ENCODE measurements at places on chromosomes 13 and 19.

- DNase-seq: peak; percentile 92
These were observed at the start of gene PDE4A for GRCh38 chr19:10420444-10421239. TSS of gene PDE4A (plus strand) at chr19:10420538. CDS start at chr19:10420765, 227 bp downstream.

DNA sequence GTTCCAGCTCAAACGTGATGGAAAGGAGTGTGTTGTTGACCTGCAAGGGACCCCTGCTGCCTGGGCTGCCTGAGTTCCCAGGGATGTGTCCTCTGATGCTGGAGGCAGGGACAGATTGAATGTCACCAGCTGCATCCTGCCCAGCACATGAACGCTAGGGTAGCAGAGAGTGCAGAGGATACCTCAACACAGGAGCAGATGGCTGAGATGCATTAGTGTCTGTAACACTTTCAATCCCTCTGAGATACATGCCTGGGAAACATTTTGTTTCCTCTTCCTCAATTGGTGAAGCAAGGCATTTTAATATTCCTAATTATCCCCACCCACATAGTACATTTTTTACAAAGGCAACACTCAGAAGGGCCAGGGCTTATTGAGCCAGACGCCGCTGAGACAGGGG lies 106.4 kb upstream of the UBL3 start:
- no peak for DNase-seq

GRCh38 chr19:53993448-53993847 lies 2.0 kb downstream of the CACNG6 start:
- no peak for DNase-seq

DNA sequence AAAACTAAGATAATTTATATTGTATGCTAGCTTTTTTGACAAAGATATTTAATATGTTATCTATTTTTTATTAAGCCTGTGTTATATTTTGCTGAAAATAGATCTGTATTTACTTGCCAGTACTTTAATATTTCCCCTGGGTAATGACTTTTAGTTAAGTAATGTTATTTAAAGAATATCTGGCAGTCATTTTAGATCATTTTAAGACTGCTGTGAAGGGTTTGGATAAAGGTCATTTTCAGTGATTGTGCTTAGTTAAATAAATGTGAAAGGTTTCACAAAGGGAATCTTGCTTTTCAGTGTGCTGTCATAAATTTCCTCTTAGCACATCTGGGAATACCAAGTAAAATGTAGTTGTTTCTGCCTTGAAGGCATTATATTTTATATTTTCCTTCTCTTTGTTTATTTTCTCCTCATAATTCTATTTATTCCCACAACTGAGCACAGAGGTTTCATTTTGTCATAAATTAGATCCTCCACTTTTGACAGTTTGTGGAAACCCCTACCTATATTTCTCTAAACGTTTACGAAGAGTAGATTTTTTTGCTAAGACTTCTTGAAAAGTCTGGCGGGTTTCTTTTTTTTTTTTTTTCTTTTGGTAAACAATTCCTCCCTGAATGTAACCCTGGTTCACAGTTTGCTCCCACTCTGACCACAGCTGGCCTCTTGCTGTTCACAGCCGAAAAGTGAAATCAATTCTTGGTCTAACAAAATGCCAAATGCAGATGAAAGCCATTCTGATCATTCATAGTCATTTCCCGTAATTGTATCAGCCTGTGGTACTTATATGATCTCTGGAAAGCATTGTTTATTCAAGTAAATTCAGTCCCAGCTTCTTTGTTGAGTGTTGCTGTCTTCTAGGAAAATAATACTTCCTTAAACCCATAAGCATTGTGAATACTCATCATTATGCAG lies 87.8 kb downstream of the MAB21L1 start:
- no peak for DNase-seq

DNA sequence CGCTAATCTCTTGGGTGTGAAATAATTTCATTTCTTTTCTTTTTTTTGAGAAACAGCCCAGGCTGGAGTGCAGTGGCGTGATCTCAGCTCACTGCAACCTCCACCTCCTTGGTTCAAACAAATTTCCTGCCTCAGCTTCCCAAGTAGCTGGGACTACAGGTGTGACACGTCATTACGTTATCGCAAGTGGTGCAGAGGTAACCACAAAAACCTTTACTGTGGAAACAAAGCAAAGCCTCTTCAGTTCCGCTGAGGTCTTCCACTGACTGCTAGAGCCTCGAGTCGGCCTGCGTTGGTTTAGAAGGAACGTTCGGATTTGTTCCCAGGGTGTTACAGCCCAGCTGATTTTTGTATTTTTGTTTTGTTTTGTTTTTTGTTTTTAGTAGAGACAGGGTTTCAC lies 2.0 kb upstream of the ZNF784 start:
- no peak for DNase-seq

GRCh38 chr13:74136084-74136658 lies 2.0 kb upstream of the KLF12 start:
- no peak for DNase-seq

DNA sequence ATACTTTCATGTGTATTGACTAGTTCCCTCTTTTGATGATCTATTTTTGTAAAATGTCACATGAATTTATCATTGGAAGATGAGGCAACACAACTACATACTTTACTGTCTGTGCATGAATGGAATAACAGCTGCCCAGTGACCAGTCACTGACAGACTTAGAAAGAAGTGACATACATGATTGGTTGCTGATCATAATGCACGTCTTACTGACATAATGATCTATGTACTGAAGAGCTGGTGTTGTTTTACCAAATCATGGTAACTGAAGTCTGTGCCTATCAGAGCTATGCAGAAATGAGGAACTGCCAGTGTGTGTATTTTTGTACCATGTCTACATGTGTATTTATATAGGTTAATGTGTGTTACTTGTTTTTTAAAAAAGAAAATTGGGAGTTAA lies 26.5 kb downstream of the GPR18 start:
- DNase-seq: no peak

DNA sequence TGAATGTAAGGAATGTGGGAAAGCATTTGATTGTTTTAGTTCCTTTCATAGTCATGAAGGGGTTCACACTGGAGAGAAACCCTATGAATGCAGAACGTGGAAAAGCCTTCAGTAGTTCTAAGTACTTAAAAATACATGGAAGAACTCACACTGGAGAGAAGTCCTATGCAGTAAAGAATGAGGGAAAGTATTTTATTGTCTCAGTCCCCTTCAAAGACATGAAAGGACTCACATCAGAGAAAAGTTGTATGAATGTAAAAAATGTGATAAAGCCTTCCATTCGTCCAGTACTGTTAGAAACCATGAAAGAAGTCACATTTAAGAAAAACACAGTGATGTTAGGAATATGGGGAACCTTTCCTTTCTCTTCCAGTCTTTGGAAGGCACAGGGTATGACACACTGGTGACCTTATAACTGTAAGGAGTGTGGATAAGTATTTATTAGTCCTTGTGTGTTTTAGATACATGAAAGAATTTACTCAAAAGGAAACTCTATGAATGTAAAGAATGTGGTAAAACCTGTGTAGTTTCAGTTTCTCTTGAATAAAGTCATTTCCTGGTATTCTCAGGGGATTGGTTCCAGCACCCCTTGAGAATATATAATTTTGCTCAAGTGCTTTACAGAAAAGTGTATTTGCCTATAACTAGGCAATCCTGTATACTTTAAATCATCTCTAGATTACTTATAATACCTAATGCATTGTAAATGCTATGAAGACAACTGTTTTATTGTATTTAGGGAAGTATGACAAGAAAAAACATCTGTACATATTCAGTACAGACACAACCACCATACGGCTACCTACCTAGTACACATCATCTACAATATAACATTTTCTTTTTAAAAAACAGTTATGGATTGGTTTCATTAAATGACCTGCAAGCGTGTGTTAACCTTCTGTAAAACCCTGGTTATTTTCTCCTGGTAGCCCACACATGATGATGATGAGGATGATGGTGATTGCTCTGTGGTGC lies 52.8 kb downstream of the ZNF823 start:
- DNase-seq: no peak

- no peak for DNase-seq
These were observed 177.1 kb downstream of the RGCC start for GRCh38 chr13:41634407-41634806.

Data from activated naive CD8-positive, alpha-beta T cell treated with anti-CD3 and anti-CD28 coated beads, Interleukin-2, amount 10 ng/mL, durations not matched to agents 7 days and 5 days (primary cell).